Fibroblast of villous mesenchyme (primary cell): ENCODE measurements at places on chromosomes 2 and 18. TPM values are rescaled to one million over a fixed set of nuclear protein-coding genes. Genes with fewer than 3 reads are reported as not detected.

ANKRD62 gene
- not detected in 2 replicates for total RNA-seq

DNA sequence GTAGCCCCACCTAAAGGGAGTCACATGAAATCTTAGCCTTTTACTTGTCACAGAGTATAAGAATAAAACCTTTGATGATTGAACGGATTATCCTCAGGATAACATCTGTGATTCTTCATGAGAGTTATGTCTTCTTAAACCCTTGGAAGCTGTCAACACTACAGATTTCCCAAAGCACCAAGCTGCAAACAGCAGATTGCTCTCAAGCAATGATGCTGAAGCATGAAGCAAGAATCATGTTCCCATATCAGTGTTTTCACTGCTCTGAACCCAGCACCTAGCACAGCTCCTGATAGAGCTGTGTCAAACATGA is 47.6 kb upstream of the CELF4 start:
- no peak for DNase-seq

- peak; percentile 37 for DNase-seq
Measured at GRCh38 chr2:46893269-46893939, 22.2 kb downstream of the MCFD2 start.

DNA sequence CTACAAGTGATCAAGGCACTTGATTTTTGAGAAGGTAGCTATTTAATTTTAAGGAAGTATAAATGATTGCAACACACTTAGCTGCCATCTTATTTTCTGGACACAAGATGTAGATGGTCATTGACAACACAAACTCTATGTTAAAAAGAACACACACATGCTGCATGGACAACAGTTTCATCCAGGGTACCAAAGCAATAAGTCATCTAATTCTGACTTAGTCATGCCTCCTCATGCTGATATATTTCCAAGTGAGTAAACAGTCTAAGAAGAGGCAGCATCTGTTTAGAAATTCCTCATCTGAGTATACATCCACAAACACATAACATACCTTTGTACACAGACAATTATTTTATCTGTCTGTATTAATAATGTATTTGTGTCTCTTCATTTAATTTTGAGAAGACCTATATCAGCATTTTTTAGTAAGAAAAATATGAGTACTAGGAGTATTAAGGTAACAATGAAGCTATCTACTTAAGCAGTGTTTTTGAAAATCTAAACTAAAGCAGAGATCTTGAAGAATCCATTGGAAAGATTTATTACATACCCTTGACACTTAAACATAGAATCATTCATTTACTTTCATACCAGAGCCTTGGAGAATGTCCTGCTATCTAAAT is 84.9 kb downstream of the SCN1A start:
- DNase-seq, result no peak

DNA sequence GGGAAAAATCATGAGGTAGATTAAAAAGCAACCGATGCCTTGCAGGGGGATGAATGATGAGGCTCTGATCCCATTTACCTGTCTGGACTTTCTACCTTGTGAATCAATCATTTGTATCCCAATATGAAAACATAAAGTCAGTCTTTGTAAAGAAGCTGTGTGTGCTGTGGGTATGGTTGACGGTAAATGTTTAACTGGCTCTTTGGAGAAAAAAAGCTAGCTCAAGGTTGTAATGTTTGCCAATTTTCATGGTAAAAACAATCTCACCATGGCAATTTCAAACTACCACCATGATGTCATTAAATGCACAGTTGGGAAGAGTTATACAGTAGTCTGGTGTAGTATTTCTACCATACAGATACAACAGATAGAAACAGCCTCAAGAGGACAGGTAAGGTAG is 14.6 kb downstream of the TTR start:
- DNase-seq, result no peak

DNA sequence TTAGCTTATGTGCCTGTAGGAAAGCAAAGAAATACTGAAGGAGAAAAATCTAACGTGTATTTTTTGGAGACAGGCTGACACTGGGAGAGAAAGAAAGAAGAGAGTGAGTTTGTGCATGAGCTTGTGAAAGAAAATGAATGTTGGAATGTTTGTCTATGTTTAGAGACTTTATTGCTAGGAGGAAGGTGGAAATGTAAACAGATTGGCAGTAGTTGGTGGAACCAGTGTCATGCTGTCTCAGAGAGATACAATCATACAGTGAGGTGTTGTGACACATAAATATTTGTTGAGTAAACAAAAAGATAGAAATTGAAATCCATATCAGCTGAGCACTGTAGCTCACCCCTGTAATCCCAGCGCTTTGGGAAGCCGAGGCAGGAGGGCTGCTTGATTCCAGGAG is 222.2 kb upstream of the MEIS1 start:
- no peak for DNase-seq

- no peak for DNase-seq
Measured at GRCh38 chr2:54086157-54086556, 29.3 kb upstream of the ACYP2 start.

MBP gene
- 3.9 and 5.2 TPM in 2 replicates for total RNA-seq

CDCA7 gene
- 5.5 and 5.6 TPM in 2 replicates for total RNA-seq

DNA sequence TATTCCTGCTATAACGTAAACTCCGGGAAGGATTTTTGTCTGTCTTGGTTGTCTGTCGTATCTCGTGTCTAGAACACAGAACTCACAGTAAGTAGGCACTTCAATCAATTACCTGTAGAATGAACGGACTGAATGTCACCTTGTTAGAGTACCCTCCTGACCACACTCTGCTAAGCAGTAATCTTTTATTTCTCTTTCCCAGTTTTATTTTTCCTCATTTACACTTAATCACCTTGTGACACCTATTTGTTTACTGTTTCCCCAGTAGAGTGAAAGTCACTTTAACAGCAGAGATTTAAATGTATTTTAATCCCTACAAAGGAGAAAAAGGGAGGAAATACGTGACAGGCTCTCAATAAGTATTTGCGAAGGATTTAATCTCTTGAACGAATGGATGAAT is 514 bp upstream of the EPB41L5 start:
- DNase-seq, result no peak

APOB gene
- total RNA-seq, result under 0.01 TPM in 2 replicates

DNA sequence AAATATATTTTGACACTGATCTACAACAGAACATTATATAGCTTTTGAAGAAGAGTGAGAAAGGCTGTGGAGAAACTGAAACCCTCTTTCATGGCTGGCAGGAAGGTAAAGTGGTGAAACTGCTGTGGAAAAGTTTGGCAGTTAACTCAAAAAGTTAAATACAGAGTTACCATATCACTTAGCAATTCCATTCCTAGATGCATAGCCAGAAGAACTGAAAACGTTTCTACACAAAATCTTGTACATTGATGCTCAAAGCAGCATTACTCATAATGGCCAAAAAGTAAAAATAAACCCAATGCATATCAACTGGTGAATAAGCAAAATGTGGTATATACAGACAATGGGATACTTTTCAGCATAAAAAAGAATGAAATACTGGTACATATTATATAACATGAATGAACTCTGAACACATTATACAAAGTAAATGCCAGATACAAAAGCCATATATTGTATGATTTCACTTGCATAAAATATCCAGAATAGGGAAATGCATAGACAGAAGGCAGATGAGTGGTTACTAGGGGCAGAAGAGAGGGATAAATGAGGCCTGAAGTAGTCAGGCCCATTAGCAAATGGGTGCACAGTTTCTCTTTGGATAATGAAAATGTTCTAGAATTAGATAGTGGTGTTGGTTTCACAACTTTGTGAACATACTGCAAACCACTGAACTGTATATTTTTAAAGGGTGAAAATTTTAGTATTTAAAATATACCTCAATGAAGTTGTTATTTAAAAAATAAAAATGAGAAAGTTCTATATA is 114.3 kb downstream of the DYM start:
- DNase-seq, result no peak
